Stimulated activated CD8-positive, alpha-beta memory T cell treated with anti-CD3 and anti-CD28 coated beads, Interleukin-4, amount 100 ng/mL, for 4 hours (primary cell): ENCODE measurements at places on chromosomes 6 and 20.

DNA sequence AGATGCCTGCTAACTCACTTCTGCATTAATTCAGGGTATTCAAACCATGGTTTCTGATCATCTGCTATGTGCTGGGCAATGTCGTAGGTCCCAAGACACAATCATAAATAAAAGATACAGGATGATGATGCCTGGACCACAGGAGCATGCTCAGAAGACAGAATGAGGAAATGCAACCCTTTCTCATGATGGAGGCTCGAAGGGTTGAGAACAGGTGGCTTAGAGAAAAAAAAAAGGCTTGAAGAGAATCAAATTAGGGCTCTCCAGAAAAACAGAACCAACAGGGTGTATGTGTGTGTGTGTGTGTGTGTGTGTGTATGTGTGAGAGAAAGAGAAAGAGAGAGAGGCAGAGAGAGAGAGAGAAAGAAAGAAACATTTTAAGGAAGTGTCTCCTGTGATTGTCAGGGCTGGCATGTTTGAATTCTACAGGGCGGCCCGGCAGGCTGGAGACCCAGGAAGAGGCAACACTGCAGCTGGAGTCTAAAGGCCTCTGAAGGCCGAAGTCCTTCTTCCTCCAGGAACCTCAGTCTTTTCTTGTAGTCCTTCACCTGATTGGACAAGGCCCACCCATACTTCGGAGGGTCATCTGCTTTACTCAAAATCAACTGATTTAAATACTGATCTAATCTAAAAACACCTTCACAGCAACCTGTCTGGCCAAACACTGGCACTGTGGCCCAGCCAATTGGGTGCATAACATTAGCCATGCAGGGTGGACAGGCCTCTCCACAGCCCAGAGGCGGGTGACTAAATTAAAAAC, 143.8 kb downstream of the ERMARD start:
- no peak for DNase-seq

GRCh38 chr6:132713352-132714134, at the start of gene VNN1:
VNN1 (minus strand) TSS chr6:132714055; CDS start chr6:132714035, 20 bp downstream.
- DNase-seq = no peak

- DNase-seq = no peak
Observed at GRCh38 chr6:37119387-37119886, 50.5 kb upstream of the PIM1 start.

GRCh38 chr6:28865401-28866204, 58.2 kb downstream of the TRIM27 start:
- DNase-seq = no peak

DNA sequence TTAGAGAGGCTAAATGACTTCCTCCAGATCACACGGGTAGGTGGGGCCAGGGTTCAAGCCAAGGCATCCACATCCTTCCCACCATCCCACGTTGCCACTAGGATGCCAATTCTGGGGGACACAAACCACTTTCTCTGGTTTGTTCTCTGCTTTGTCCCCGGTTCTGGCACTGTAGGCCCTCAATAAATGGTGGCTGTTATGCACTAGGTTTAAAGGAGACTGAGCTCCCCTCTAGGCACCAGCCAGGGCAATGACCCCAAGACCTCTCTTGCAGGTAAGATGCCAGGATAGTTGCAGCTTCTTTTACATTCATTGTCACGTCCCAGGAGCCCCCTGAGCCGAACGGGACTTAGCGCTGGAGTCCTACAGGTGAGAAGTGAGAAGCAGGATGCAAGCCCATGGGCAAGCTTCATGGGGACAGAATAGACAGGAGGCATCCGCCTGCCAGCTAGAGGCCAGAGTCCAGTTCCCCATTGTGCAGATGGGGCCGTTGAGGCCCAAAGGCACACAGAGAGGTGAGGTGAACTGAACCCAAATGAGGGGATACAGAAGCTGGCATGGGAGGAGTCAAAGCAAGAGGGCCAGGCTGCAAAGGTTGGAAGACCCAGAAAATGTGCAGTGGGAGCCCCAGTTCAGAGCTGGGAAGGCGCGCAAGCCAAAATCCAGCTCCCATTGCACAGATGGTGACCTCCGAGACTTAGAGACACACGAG, 677 bp downstream of the PXMP4 start:
- no peak for DNase-seq

DNA sequence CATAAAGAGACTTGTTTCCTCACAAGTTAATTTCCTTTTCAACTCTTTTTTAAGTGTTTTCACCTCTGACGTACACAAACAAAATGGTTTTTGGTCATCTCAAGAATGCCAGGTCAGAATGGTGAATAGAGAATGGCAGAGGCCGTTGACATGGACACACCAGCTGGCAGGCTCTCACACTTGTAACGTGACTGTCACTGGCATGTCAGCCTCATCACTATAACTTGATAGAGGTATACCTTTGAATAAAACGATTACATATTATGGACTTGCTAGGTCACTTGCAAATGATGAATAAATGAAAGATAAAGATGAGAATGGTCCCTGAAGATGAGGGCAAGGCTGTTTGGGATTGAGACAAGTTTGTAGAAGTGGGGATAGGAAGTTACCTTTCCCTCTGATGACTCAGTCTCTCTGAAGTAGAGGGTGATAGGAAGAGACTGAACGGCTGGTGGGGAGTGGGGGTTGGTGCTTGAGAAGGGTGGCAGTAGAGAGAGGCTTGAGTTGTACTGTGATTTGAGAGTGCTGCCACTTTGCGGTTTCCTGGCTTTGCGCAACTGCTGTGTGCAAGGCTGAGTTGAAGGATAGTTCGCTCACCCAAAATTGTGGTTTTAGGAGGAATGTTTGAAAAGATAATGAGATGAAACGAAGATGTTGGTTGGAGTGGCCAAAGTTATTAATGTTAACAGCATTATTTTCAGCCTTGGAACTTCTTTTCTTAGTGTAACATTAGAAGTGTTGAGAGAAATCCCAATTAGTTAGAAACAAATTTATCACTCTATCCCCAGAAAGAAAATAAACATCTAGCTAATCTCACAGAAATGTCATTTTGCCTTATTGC, 30.3 kb downstream of the TBPL1 start:
- DNase-seq = peak; percentile 30

DNA sequence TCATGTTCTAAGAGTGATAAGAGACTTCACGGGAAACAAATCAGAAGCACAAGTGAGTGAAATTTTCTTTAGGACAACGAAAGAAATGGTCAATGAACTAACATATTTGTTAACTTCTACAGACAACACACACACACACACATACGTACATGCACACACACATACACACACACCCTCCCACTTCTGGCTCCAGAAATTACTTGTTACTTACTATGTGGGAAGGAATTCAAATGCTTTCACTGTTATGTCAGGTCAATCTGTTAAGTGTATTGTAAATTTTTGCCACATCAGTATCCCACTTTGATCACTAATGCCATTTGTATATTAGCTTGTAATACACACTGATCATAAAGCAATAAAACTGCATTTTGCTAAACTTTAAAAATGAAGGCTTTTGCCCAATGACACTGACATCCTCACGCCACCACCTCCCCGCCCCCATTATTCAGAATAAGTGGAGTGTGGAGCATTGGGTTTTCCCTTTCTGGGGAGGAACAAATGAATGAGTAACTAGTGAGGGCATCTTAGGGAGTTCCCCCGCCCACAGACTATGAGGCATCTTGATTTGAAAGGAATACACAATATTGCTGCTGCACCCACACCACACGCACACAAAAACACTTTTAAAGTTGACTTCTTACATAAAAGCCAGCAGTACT, 76.2 kb downstream of the ATXN1 start:
- DNase-seq = peak; percentile 84

DNA sequence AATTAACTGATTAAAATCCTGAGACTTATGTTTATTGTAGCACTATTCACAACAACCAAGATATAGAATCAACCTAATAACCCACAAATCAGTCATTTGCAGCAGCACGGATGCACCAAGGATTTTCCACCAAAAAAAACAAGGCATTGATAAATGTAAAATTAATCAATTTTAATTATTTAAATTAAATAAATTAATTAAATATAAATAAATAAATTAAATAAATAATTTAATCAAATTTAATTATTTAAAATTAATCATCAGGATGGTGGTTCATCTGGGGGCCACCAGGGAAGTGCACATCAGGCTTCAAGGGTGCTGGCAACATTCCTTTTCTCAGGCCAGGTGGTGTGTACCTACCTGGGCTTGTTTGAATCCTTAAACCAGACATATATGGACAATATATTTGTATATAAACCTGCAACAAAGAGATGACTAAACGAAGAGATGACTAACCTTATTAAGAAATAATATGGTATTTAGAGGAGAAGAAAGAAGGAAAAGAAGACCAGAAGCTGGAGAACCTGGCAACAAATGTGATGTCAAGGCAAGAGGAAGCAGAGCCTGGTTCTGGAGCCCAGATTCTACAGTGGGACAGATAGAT, 89.2 kb downstream of the CD164 start:
- DNase-seq = no peak

- DNase-seq = no peak
Observed at GRCh38 chr20:45538209-45538799, 978 bp downstream of the WFDC6 start.

- no peak for DNase-seq
Observed at GRCh38 chr20:56629464-56630085, 469 bp downstream of the TFAP2C start.

- no peak for DNase-seq
Observed at GRCh38 chr6:18036781-18037180, 49.3 kb upstream of the KIF13A start.

DNA sequence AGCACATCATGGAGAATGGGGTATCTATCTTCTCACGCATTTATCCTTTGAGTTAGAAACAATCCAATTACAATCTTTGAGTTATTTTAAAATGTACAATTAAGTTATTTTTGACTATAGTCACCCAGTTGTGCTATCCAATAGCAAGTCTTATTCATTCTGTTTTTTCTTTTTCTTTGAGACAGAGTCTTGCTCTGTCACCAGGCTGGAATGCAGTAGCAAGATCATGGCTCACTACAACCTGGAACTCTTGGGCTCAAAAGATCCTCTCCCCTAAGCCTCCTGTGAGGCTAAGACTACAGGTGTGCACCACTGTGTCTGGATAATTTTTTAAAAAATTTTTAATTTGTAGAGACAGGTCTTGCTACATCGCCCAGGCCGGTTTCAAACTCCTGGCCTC, 201.5 kb upstream of the ZNF217 start:
- DNase-seq = no peak

- no peak for DNase-seq
Observed at GRCh38 chr6:26388441-26388840, 5.5 kb downstream of the BTN2A2 start.

DNA sequence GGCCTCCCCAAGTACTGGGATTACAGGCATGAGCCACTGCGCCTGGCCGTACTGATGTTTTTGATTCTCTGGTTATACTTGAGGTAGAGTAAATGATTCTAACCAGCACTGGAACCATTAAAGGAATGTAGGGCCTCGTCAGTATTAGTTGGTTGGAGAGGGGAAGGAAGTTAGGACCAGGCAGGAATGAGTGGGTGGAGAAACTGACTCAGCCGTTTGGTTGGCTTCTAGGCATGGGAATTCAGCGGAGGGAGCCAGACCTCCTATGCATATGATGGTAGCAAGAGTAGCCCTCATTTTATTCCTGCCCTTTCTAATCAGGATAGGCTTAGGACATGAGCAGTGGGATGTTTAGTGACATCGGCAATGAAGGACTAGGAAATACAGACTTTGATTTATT, 19.0 kb upstream of the SERINC3 start:
- no peak for DNase-seq

DNA sequence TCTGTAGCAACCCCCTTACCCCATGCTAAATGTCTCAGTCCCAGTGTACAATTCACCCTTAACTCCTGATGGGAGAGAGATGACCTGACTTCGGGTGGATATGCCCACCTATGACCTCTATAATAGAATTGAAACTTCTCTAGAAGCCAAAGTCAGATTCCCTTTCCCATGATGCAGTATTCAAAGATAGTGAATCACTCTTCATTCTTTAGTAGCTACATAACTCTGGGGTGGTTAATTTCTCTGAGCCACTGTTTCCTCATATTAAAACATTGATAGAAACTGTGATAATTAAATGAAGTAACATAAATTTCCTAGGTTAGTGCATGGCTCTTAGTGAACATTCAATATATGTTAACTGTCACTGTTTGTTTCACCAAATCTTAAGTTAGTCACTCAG, 500.4 kb downstream of the COL12A1 start:
- no peak for DNase-seq

GRCh38 chr6:32475392-32476206, 35.9 kb downstream of the HLA-DRA start:
- DNase-seq = no peak

GRCh38 chr6:112503091-112503596, 156.0 kb downstream of the RFPL4B start:
- DNase-seq = no peak

GRCh38 chr6:31651602-31652191, 764 bp downstream of the BAG6 start:
- no peak for DNase-seq

GRCh38 chr6:147787417-147787816, 278.9 kb downstream of the SAMD5 start:
- DNase-seq = no peak

DNA sequence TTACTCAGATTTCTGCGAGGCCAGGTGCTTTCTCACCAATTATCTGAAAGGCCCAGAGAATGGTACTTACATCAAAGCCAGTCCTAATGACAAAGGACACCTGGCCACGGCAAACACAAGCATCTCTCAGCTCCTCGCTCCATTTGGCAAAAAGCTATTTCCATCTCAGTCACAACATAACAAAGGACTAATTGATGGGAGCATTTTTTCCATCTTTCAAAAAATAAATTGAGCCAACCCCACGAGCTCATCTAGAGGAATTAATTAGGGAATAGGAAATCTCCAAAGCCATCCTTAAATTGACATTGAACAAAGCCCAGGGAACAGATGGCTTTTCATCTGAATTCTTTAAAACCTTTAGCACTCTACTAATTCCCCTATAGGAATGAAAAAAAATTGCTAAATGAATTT, 236.7 kb downstream of the HAO1 start:
- DNase-seq = no peak

DNA sequence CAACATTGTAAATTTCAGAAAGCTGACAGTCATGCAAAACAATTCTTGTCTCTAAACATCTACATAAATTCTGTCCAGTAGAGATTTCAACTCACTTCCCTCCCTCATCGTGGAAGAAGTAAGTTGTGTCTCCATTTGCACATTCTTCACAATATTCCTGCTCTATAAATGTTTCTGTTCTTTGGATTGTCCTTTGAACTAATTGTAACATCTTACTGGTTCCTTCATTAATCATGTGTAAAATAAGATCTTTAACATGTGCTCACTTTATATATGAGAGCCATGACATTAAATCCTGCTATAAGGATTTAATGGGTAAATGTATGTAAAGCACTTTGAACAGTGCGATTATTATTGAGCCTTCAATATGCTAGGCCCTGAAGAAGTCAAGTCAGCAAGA, 7.0 kb upstream of the LTV1 start:
- no peak for DNase-seq
